Tibial artery (tissue), 4 donors: ENCODE measurements at places on chromosomes 1 and 21.

- peak; percentile 8 for DNase-seq
Observed at GRCh38 chr1:53629101-53629691, 109.8 kb downstream of the GLIS1 start.

DNA sequence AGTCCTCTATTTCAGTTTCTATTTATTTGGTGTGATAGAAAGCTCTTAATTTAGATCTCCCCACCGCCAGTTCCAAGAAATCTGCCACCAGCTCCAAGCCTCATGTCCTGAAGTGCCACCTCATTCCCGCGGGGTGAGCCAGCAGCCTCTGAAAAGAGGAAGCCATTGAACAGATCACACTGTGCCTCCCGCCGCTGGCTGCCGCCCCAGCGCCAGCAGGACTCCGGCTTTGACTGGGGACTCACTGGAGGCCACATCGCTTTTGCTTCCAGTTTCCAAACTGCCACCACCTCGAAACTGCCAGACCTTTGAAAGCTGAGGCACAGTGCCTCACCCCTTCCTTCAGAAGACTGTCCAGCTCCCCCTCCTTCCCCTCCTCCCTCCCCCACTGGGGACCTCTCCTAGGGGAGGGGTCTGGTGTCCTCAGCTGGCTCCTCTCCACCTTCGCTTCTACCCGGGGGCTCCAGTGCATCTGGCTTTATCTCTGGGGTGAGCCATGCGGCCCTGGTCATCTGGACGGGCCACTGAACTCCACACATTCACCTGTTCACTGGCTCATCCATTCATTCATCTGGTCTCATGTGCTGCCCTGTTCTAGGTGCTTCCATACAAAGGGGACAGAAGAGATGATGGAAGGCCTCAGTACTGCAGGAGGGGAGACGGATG lies 58.9 kb downstream of the VPS26C start:
- DNase-seq, result peak; percentile 79

- no peak for DNase-seq
Observed at GRCh38 chr1:46458846-46459245, 30.8 kb upstream of the DMBX1 start.

DNA sequence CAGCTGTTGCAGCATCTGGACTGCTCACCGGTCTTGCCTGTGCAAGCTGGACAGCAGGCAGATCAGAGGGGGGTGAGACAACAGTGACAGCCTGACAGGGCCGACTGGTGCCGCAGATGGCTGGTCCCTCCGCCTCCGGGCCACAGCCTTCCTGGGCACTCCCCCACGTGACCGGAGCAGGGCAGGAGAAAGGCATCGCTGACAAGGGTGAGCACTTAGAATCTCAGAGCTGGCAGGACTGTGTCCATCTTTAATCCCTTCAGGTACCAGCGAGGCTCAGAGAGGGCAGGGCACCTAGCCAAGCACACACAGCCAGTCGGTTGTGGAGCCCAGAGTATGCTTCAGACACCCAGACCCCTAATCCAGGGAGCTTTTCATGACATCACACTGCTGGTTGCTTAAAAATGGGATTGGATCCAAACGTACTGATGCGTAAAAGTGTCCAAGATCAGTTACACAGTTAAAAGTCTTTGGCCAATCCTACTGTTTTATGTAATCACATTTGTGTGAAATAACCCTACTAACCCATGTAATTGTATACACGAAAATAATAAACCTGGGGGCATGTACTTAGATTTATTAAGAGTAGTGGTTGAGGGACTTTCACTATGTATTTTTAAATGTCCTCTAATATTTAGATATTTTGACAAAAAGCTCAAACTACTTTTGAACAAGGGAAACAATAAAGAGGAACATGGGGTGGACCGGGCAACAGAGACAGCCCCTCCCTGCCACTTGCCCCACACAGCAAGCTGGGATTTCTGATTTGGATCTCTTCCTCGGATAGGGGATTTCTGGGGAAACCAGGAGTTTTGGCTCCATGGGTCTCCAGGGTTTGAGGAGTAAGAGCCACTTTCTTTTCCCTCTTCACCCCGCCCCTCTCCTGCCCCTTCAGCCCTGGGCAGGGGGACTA lies 758 bp upstream of the CNTN2 start:
- DNase-seq, result no peak

GRCh38 chr21:45542242-45542666 lies at the start of gene SLC19A1:
SLC19A1 (minus strand) TSS chr21:45542440; CDS start chr21:45537959, 4,481 bp downstream.
- DNase-seq, result peak; percentile 40

DNA sequence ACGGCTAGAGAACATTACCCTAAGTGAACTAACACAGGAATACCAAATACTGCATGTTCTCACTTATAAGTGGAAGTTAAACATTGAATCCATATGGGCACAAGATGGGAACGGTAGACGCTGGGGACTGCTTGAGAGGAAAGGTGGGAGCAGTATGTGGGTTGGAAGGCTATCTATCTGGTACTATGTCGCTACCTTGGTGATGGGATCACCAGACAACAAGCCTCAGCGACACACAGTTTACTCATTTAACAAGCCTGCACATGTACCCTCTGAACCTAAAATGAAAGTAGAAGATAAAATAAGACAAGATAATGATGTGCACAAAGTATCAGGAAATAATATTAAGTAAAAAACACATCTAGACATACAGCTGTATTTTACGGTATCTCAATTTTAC lies 819 bp downstream of the PYHIN1 start:
- no peak for DNase-seq

GRCh38 chr1:115507901-115508300 lies 133.9 kb upstream of the VANGL1 start:
- no peak for DNase-seq

GRCh38 chr1:219000631-219001030 lies 173.0 kb upstream of the LYPLAL1 start:
- DNase-seq, result no peak

DNA sequence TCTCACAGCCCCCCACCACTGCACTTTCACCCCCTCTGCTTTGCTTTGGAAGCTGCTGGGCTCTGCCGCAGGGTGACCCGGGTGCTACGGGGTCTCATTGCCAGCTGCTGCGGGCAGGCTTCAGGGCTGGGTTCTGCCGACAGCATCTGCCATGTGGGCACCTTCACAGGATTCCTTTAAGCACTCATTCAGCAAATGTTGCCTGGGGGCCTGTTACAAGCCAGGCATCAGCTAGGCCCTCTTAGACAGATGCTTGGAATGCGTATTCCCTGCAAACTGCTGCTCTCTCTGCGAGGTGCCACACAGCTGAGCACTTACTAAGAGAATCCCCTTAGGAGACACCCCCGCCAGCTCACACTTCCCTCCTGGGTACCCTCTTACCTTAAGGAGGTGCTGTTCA lies 29.2 kb downstream of the COL16A1 start:
- no peak for DNase-seq

GRCh38 chr1:175472464-175472863 lies 270.9 kb downstream of the TNR start:
- no peak for DNase-seq

GRCh38 chr21:40067751-40068150 lies 200.5 kb downstream of the PCP4 start:
- DNase-seq, result no peak

DNA sequence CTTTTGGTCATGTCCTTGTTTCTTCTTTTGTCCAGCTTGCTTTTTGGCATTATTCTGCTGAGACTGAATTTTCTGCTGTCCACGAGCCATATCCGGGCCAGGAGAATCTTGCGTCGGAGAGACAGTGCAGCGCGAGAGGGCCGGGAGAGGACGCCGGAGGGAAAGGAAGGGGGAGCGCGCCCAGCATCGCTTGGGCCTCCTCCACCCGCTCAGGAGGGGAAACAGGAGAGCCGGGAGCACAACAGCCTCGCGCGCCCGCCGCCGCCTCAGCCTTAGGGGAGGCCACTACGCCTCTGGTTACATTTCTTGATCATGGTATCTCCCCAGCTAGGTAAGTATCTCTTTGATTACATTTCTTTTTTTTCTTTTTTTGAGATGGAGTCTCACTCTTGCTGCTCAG lies 7.4 kb upstream of the DEGS1 start:
- DNase-seq, result no peak

- DNase-seq, result no peak
Observed at GRCh38 chr1:197360068-197360467, 92.0 kb downstream of the CRB1 start.

- DNase-seq, result peak; percentile 61
Observed at GRCh38 chr1:227952374-227953021, 4.8 kb upstream of the WNT9A start.

DNA sequence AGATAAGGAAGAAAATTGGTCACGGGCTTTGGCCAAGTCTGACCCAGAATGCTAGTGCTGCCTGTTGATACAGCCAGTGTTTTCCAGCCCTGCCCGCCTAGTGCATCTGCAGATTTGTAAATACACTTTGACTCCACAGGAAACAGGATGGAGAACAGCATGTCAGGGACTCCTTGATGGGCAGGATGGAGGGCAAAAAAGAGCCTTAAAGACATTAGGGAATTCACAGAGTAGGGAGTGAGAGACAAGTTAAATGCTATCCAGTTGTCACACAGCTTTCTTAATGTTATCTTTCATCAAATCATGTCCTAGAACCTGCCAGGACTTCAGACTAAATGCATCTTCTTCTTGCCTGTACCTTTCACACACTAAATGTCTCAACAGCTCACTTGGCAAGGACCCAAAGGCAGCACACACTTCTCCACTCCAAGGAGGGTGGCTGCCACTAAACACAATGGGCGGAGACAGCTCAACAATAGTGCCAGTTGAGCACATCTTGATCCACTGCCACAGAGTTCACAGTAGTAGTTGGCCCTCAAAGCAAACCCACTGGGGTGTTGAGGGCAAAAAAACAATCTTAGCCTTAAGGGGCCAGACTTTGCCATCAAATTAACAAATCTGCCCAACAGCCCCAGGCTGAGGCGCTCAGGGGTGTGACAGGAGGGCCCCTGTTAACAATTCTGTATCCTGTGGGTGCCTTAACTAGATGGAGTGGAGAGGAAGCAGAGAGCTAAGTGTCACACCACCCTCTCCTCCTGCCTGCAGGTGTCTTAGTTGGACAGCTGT lies 2.7 kb downstream of the HIVEP3 start:
- no peak for DNase-seq

DNA sequence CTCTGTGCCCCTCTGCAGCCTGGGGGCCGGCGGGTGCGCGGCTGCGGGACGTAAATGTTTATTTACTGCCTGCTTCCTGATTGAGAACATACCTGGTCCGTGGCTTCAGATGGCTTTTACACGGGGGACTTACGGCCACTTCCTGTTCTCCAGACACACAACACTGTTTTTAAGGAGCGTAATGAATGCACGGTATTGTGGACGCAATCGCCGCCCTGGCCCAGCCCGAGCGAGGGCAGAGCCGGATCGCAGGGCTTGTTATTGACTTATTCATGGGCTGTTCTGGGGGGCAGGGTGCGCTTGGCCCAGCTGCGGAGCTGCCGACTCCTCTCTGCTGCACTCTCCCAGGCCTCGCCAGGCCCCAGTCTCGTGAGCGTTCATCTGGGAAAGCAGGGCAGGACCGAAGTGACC lies 52.8 kb upstream of the ACTRT2 start:
- no peak for DNase-seq

- no peak for DNase-seq
Observed at GRCh38 chr1:188367661-188368060, 1538.9 kb downstream of the PLA2G4A start.

DNA sequence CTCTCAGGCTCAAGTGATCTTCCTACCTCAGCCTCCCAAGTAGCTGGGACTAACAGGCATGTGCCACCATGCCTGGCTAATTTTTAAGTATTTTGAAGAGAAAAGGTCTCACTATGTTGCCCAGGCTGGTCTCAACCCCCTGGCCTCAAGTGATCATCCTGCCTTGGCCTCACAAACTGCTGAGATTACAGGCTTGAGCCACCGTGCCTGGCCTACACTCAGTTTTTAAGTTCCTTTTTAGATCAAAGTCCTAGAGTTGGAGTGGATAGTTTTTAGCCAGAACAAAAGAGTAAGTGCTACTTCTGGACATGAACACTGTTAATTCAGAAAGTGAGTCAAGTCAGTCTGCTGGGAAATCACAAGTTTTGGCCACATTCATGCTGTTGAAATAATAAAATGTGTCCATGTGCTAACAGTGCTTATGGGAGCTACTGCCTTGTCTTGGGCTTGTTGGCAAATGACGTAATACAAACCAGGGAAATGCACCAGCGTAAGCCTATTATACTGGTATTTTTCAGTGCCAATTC lies 84.2 kb downstream of the NDUFS5 start:
- DNase-seq, result no peak

- DNase-seq, result no peak
Observed at GRCh38 chr1:178727014-178727895, 2.2 kb downstream of the RALGPS2 start.

DNA sequence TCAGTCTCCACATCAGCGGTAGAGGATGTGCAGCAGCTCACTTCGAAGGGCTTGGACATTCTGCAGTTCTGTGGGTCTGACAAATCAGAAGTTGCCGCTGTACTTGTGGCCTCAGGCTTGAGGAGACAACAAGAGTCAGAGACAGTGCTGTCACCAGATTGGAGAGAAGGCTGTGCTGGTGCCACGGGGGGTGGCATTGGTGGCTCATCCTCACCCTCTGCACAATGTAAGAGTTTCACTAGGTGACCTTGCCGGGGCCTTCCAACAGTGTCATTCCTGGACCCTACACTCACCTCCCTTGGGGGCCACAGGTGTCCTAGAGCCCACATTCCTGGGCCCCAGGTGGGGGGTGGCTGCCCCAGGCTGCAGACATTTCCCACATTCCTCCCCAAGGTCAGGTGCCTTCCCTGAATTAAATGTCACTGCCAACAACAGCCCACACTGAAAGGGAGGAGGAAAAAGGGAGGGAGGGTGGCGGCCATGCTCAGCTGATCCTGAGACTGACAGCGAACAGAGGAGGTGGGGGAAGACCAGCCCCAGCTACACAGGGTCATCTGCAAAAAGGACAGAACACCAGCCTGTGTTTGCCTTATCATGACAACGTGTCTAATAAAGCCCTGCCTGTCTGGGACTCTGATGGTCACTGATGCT lies 46.4 kb downstream of the TMCC2 start:
- no peak for DNase-seq

DNA sequence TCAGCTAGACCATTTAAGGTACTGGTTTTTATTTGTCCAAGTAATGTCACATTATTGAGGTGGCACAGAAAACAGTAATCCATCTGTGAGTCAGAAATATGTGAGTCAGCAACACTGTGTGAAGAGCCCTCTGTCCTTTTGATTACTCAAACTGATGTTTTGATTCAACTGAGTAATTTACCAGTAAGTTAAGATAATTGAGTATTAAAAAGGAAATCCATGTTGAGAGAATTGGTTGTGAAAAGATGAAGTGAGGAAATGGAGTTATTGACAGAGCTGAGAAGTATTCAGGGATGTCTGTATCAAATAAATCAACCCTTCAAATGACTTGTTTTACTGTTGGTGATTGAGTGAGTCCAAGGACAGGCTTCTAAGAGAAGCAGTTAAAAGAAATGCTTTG lies 302.7 kb upstream of the SGIP1 start:
- DNase-seq, result no peak

GRCh38 chr1:205272536-205272935 lies 44.8 kb downstream of the TMCC2 start:
- DNase-seq, result no peak

- no peak for DNase-seq
Observed at GRCh38 chr1:143653429-143653802, 318.4 kb downstream of the FAM72C start.
